ENCODE measurements at places on chromosomes 7 and 10.

DNA sequence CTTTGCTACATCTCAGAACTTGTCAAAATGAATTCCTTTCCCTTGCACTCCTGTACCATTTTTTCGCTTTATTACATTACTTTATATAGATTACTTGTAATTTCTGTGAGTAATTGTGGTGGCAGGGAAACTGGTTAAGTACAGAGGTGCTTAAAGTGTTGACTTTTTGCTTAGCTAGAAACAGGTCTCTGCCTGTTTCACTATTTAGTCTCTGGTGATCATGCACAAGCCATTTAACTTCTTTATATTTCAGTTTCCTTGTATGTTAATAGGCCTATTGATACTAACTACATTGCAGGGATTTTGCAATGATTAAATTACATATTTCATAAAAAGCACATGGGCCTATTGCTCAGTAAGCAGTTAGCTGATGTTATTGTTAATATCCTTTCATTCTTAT is 233.8 kb downstream of the PRKG1 start:
- DNase-seq, result no peak

DNA sequence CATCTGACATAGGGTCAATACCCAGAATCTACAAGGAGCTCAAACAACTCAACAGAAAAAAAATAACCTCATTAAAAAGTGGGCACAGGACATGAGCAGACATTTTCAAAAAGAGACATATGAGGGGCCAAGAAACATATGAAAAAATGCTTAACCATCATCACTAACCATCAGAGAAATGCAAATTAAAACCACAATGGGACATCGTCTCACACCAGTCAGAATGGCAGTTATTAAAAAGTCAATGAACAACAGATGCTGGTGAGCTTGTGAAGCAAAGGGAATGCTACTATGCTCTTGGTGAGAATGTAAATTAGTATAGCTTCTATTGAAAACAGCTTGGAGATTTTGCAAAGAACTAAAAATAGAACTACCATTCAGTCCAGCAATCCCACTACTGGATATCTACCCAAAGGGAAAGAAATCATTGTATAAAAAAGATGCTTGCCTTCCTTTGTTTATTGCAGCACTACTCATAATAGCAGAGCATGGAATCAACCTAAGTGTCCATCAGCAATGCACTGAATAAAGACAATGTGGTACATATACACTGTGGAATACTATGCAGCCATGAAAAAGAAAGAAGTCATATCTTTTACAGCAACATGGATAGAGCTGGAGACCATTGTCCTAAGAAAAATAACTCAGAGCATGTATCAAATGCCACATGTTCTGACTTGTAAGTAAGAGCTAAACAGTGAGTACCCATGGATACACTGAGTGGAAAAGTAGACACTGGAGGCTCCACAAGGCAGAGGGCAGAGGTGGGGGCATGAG is 139.8 kb downstream of the ADARB2 start:
- no peak for DNase-seq

DNA sequence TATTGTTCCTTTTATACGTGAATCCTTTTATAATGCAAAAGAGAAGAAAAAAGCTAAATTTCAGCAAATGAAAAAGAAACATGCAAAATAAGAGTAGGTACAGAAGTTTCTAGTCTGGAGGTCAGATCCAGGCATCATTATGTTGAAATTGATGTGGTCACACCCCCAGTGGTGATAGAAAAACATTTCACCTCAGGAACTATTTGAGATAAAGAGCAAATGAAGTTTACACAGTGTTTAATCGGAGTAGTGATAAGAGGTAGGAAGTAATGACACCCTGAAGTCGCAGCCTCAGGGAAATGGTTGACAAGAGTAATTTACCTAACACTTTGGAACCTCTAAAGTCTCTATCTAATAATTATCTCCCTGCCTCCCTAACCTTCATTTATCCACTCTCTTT is 536.0 kb upstream of the STEAP1 start:
- DNase-seq, result no peak

DNA sequence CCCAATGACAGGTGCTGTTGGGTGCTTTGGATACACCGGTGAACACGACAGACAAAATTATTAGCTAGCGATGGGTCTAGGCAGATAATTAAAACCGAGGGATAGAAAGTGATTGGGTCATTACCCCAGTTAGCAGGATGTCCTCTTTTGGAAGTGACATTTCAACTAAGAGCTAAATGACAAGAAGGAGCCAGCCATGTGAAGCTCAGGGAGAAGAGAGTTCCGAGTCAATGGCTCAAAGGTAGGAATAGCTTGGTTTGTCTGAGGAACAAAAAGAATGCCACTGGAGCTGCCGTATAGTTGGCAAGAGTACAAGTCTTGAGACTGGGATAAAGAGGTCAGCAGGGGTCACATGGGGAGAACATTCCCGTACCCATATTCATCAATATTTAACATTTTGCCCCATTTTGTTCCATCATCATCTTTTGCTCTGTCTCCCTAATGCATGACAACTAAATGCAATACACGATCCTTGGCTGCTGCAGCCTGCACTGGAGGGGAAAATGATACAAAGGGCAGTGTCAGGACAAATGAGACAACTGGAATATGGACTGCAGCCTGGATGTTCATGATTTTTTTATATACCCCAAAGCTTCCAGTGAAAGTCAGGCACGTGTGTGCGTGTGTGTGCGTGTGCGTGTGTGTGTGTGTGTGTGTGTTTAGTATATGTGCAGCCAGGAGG is 115.7 kb downstream of the ICA1 start:
- no peak for DNase-seq

DNA sequence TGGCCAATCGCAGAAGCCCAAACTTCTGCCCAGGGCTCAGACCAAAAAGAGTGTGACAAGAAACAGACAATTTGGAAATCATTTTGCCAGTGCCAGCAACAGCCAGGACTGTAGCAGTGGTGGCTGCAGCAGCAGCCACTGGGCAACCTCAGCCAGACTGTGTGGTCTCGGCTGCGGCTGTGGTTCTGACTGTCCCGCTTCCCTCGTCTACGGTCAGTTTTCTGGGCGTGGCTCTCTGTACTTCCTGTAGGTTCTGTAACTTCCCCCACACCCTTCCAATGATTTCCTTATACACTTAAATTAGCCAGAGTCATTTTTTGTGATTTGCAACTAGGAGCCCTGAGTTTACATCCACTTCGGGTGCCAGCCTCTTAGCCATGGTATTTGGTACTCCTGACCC is 39.9 kb downstream of the CYTH3 start:
- no peak for DNase-seq

DNA sequence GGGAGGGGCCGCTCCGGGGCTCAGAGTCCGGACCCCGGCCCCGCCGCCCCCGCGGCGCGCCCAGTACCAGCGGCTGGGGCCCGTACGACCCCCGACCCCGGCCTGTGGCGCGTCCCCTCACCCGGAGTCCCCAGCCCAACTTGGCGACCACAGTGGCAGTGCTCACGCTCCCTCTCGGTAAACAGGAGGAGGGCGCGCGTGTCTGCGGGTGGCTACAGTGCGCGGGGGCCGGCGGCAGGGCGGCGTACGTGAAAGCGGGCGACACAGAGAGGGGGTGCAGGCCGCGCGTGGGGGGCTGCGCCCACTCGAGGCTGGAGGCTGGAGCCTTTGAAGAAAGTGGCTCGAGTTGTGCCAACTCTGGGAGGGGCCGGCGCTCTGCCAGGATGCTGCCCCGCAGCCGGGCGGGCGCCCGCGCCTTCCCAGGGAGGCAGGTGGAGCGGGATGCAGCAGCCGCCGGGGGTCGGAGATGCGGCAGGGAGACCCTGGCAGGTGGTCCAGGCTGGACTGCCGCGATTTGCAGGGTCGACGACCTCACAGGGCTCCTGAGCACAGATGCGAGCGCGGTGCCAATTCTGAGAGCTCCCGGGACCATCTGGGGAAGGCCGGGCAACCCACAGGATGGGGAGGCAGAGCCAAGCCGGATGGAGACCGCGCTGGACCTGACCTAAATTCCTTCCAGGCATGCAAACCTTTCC is 655 bp downstream of the PTPRE start:
- DNase-seq, result no peak

DNA sequence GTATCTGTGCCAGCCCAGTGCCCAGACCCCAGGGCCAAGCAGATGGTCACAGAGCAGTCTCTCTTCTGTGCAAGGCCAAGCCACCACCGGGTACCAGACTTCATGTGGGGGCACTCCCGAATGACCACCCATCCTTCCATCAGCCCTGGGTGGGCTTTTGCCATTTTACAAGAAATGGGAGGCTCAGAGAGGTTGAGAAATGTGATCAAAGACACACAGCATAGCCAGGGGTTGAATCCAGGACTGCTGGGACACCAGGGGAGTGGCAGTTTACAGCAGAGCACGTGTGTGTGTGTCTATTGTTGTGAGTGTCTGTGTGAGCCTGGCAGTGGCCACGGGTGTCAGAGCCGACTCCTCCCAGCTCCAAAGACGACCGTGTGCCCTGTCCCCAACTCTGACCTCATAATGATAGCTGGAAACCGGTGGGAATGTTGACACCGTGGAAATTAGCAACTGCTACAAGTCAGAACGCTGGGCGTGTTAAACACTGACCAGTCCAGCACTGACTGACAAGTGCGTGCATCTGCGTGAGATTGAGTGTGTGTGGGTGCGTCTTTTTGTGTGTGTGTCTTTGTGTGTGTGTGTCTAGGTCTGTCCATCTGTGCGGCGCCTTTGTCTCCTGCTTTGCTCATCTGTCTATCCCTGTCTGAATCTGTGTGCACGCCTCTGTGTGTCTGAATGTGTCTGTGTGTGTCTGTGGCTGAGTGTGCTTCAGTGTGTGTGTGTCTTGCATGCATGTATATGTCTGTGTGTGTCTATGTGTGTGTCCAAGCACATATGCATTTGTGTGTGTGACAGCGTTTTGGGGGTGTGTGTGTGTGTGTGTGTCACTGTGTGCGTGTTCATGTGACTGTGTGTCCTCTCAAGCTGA is 17.2 kb upstream of the SLC29A4 start:
- DNase-seq, result no peak

DNA sequence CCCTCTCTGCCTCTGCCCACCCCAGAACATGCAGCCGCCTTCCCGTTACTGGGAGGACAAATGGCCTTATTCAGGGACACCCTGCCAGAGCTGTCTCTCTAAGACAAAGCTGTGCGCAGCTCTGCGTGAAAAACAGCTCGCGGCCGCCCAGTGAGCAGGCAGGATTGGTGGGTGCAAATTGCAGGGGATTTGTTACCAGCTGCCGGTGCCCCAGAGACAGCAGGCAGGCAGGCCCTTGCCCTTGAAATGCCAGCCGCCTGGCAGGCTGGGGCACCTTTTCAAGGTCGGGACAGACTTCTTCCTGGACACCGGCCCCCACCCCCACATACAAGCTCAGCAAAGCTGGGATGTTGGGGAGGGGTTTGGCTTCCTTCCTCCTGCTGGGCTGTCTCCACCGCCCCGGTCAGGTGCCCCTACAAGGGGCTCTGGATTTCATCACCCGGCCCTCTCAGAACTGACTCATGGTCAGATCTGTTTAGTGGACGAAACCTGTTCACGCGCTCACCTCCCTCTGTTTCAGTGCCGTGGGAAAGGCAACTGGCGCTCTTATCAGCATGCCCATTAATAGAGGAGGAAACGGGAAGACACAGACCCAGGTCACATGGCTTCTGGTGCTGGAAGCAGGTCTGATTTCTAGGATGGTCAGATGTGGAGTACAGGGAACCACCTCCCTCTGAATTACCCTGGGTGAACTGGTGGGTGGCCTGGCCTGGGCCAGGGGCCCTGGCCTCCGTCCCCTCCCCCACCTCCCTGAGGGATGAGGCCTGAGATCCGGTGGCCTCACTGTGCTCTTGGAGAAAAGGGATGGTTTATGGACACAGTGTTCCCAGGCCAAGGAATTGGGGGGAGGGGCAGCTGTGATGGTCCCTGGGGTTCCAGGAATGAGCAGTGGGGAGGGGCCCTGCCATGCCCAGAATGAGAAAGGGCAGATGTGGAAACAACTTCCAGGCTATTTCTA is 123.9 kb upstream of the PPIF start:
- no peak for DNase-seq

Measured in cortex of kidney (tissue), 1 donor.